ENCODE measurements at places on chromosomes 1 and 21.
A peak's percentile ranks its signal among the peaks of the same experiment; 100 is the strongest.

DNA sequence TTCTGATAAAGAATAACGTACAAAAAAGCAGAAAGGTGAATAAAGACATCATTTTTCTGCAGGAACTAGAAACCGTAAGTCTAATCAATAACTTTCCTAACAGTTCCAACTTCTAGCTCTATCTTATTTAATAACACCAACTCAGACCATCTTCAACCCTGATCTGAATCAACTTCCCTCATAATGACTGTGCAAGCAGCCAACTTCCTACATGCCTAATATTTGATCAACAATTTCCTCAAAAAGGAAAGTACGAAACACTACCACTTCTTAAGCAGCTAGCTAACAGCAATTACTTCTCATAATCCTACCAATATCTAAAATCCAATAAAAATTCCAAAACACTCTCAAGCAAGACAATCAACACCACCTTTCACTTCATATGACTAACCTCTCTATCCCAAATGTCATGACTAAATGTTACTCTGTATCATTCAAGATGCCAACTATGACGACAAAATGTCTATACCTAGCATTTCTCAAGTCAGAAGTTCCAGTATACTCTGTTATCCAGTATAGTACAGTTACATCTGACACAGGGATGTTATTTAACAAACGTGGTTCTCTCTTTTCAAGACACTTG is 1.7 kb downstream of the COP1 start:
- DNase-seq, result no peak

GRCh38 chr1:94634977-94635416 is 93.4 kb upstream of the F3 start:
- DNase-seq, result no peak

GRCh38 chr1:65388908-65389695 is 31.4 kb upstream of the LEPR start:
- no peak for DNase-seq

DNA sequence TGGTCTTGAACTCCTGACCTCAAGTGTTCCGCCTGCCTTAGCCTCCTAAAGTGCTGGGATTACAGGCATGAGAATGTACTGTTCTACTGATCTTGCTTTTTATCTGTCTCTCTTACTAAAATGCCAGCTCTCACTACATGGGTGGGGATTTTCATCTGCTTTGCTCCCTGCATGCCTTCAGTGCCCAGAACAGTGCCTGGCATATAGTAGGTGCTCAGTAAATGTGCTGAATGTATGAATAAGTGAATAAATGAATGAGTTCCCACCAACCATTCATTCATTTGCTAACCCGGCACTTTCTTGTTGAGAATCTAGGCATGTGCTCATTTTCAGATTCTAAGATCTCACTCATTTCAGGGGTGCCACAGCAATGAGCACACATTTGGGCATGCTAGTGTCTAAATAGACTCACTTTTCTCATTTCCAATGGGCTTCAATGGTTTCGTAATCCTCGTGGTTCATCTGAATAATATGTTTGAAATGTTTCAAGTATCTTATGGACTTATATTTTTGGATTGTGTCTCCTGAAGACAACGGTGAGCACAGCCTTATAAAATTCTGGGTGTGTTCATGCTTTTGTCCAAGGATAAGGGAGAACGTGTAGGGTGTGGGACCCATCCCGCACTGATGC is 7.6 kb downstream of the DHRS3 start:
- DNase-seq, result no peak

GRCh38 chr1:169970114-169970513 is 76.4 kb upstream of the SCYL3 start:
- DNase-seq, result no peak

- no peak for DNase-seq
These were observed 7.1 kb upstream of the ZNF697 start for GRCh38 chr1:119655154-119655553.

DNA sequence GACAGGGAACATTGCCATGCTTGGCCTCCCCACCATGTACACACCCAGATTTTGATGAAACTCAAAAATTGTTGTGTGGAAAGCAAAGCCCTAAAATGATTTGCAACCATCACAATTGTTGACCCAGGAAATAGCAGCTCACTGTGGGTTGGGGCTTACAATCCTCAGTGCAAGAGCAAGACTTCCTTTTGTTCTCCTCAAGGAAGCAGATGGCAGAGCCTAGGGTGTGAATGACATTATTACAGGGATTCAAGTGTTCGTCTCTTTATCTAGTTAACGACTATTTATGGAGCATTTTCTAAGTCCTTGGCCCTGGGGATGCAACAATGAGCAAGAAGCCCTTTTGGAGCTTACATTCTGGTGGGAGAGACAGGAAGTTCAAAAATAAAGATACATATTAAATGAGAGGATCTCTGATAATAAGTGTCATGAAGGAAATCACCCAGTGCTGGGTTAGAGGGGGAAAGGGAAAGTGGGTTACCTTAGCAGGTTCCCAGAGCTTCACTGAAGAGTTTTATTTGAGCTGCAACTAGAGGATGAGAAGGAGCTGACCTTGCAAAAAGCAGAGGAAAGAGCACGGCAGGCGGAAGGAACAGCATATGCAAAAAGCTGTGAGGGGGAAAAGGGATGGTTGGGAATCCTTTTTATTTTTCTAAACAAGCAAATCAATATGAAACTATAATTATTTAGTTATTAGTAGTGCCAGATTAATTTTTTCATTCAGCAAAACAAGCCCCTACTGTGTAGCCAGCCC is 38.5 kb upstream of the ID3 start:
- no peak for DNase-seq

- DNase-seq, result no peak
These were observed 29.6 kb upstream of the RGS1 start for GRCh38 chr1:192545896-192546521.

- DNase-seq, result no peak
These were observed 919 bp downstream of the HECTD3 start for GRCh38 chr1:45009956-45010854.

GRCh38 chr1:52358851-52359497 is 7.0 kb downstream of the CC2D1B start:
- DNase-seq, result no peak

DNA sequence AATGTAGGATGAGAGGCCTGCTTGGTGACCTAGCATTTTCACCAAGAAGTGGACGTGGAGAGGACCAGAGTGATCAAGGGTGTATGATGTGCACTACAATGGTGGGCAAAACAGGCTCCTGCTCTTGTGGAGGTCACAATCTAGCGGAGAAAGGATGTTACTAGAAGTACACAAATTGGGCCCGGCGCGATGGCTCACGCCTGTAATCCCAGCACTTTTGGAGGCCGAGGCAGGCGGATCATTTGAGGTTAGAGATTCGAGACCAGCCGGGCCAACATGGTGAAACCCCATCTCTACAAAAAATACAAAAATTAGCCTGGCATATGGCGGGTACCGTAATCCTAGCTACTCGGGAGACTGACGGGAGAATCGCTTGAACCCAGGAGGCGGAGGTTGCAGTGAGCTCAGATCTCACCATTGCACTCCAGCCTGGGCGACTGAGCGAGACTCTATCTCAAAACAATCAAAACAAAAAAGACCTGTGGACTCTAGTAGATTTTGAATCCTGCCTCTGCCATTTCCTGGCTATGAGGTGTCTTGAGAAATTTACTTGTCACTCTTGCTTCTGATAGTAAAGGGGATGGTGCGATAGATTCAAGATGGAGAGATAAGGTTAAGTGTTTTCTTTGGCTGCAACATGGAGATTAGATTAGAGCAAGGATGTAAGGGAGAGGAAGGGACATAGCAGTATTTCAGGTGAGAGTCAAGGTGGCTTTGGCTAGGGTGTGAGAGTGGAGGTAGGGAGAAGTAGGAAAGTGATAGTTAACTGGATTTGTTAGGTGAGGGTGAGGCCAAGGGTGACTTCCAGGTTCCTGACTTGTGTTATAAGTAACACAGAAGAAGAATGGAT is 7.1 kb downstream of the KLF18 start:
- no peak for DNase-seq

- no peak for DNase-seq
These were observed 609.6 kb downstream of the PTPRU start for GRCh38 chr1:29845910-29846309.

GRCh38 chr1:44294588-44295007 is 60.5 kb downstream of the ERI3 start:
- DNase-seq, result peak; percentile 72

GRCh38 chr1:38208716-38209632 is 162.4 kb upstream of the POU3F1 start:
- no peak for DNase-seq

- DNase-seq, result no peak
These were observed 7.4 kb upstream of the INKA2 start for GRCh38 chr1:111746614-111746999.

DNA sequence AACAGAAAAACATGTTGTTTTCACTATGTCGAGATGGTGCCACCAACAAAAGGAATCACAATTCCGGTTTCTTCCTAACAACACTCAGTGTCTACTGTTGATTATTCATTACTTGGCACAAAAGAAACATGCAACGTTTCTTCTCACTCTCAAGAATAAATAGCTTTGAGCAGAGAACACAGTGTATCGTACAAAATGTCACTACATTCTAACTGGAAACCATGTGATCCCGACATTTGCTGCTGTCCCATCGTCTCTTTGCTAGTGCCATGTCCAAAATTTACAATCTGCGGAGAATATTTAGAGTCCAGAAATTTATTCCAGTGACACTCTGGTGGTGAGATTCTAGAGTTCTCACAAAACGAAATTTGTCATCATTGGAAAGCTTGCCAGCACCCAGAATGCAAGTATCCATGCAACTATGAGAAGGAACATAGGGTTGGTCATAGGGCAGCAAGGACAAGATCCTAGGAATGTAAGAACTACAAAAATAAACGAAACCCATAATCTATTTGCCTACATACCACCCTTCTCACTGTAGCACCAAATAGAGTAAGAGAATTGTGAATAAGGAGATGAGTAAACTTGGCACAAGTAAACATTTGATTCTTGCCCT is 505.1 kb downstream of the LTN1 start:
- no peak for DNase-seq

DNA sequence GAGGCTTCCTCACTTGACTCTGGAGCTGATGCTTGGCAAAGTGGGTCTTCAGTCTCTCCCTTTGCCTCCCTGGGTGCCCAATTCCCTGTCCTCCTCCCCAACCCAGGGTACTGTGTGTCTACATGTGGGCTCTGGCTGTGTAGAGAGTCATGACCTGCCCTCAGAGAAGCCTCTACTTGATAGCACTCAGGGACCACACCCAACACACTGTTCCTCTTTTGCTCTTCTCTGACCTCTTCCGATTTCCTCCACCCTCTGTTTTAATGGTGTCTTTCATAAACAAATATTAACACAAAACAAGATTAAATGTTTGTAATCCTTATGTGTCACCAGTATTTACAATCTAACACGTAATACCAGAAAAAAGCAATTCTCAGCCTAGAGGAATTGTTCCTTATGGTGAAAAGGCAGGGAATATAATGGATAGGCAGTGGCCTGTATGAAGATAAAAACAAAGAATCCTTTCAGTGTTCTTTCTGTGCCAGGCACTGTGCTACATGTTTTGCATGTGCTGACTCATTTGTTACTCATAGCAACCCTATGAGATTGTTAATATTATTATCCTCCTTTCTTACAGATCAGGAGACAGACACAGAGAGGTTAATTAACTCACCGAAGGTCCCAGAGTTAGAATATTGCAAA is 58.2 kb downstream of the HSD3B1 start:
- no peak for DNase-seq

DNA sequence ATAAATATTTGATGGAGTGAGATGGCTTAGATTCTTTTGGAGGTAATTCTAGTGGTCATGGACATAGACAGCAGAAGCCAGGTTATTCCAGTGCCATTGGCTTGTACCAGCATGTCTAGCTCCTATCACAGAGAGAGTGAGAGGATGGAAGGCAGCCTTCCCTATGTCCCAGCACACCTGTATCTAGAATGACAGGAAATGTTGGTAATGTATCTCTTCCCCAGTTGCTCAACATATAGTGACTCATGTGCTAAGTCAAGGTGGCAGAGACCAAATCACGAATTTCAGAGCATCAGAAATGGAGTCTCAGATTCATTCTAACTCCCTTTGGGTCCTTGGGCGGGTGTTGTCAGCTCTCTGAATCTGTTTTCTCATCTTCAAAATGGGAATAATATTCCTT is 28.4 kb downstream of the METTL13 start:
- DNase-seq, result no peak

DNA sequence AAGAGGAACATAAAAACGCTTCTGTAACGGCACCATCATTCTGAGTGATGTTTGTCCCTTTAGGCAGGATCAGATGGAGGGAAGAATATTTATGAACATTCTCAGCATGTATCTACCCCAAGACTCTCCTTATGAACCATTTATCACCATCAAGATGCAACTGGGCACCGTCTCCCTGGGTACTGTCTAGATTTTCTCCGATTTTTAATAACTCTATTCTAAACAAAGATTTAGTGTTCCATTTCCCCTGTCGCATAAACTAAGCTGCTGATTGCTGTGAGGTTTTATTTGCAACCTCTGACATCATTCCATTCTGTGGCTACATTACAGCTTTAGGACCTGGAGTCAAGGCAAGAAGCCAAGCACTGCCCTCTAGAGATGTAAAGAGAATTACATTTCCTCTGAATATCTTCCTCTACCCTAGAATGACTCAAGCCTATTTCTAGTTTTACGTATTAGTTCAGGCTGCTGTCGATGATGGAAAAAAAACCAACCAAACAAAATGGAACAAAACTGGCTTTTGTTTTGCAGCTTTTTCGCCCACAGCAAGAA is 130.1 kb upstream of the MAP1LC3C start:
- no peak for DNase-seq

GRCh38 chr1:41592451-41593125 is 108.1 kb upstream of the EDN2 start:
- no peak for DNase-seq

DNA sequence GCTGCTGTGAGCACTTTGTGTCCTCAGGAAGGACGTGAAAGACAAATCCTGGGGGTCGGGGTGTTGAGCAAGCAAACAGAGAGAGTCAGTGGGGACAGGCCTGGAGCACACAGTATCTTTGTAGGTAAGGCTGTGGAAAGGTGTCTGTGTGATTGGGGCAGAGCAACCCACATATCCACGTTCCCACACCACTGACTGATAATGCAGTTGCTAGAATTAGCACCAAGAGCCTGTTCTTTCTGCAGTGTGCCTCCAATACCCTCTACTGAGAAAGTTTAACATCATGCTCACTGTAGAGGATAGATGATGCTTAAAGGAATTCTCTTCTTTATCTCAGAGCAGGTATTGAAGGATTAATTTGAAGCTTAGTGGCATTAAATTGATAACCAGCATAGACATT is 161.1 kb downstream of the PIK3R3 start:
- DNase-seq, result no peak

- no peak for DNase-seq
These were observed 1.5 kb downstream of the MED8 start for GRCh38 chr1:43387976-43388599.

GRCh38 chr1:97159342-97159741 is 437.8 kb downstream of the PTBP2 start:
- DNase-seq, result no peak

Data from sigmoid colon (tissue), 7 donors.